ENCODE measurements at places on chromosomes 2 and 18. TPM values are rescaled to one million over a fixed set of nuclear protein-coding genes. Genes with fewer than 3 reads are reported as not detected.

STPG4 gene
- not detected for total RNA-seq

BCL2L11 gene
- 70.0 TPM for total RNA-seq

STK11IP gene
- 49.3 TPM for total RNA-seq

SAG gene
- total RNA-seq: not detected

GREB1 gene
- 0.88 TPM for total RNA-seq

GEN1 gene
- total RNA-seq: 16.8 TPM

WNT6 gene
- not detected for total RNA-seq

ARHGAP15 gene
- 6.7 TPM for total RNA-seq

EMILIN1 gene
- 7.9 TPM for total RNA-seq

PRSS56 gene
- not detected for total RNA-seq

KATNAL2 gene
- total RNA-seq: not detected

FAM161A gene
- 0.57 TPM for total RNA-seq
